RKO (cell line): ENCODE measurements at places on chromosomes 7 and 10.

GRCh38 chr7:147485660-147486210 is 1104.8 kb upstream of the C7orf33 start:
- DNase-seq, result no peak

GRCh38 chr10:120486671-120487205 is 29.7 kb downstream of the PLPP4 start:
- no peak for DNase-seq

GRCh38 chr10:131781791-131782190 is 119.0 kb upstream of the PPP2R2D start:
- DNase-seq, result no peak

- DNase-seq, result no peak
Observed at GRCh38 chr10:130914367-130914766, 397.2 kb downstream of the TCERG1L start.

DNA sequence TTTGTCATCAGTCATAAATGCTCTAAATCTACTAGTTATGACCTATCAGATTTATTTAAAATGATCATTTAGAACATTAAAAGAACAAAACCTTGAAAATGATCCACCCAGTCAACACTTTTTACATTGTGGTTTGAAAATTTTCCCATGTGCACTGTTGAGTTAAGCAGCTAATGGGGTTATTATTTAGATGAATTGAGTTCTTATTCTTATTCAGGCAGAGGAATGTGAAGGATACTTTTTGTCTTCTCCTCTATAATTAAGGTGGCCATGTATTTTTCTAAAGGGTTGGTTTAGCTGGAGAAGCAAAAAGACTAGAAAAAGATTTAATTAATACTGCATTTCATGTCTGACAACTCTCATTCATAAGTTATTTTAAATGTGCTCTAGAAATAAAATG is 74.9 kb upstream of the FEZF1 start:
- DNase-seq, result no peak

GRCh38 chr7:128197989-128198580 is 43.0 kb upstream of the LEP start:
- DNase-seq, result no peak

DNA sequence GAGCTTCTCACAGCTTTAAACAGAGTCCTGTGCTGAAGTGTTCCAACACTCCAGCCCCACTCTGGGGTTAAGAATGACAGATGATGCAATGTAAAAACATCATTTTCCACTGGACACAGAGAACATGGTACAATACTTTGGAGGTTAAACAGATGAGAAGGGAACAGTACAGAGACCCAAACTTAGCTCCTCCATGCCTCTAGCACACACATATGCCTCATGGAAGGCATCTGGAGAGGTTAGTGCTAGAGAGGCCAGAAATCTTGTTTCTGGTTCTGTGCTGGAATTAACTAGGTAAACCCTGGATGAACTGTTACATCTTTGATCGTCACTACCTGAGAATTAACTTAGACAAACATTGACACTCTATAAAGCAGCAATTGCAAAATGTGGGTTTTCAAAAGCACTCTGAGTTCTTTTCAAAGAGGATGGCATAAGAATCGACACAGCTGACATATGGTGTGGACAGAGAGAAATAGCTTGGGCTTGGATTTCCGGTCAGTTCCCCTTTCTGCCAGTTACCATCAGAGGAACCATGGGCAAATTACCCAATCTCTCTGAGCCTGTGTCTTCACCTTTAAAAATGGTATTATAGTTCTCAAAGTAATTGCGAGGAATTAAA is 81.9 kb downstream of the KCNMA1 start:
- no peak for DNase-seq
